ENCODE measurements at places on chromosomes 1 and 21.

DNA sequence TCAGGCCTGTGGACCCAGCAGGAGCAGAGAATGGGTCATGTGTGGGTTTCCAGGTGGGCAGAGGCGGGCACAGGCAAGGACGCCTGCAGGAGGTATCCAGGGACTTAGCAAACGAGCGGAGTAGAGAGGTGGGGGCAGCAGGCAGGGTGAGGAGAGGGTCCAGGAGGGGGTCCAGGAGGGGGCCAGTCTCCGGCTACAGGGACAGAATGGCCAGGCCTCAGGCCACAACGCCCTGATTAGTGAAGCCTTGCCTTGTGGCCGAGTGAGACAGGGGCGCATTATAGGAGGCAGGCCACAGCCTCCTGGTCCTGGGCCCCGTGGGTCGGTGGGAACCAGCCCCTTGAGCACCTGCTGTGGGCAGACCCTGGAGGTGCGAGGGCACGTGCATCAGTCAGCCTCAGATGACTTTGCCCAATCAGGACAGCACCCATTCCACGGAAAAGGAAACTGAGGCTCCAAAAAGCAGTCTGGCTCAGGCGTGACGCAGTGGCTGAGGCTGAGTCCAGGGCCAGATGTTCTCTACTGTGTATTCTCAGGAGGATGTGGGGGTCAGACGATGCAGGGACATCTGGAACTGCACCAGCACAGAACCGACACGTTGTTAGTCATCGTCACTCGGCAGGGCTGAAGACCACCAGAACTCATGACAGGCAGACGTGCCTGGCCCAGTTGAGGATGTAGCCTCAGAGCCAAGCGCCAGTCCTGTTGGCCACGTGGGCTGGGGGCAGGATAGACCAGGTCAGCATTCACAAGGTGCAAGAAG lies 113.7 kb downstream of the CRYAA start:
- no peak for DNase-seq

- no peak for DNase-seq
Observed at GRCh38 chr1:239570878-239571277, 184.5 kb downstream of the CHRM3 start.

DNA sequence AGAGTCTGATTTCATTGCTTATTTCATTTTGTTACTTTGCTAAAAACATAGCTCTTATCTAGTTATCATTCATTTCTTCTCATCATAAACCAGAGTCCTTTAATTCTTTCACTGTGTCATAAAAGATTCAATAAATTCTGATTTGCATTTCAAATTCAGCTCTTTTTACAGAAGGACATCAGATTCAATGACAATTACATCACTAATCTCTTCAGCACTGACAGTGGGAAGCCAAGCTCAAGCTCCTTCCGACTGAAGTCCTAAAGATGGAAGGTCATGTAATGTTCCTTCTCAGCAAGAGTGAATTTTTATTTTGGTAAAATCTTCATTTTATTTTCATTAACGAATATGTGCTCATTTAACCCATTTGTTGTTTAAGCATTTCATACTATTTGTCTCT lies 530.7 kb upstream of the ADGRL2 start:
- DNase-seq = no peak

- no peak for DNase-seq
Observed at GRCh38 chr1:90926971-90927370, 94.9 kb downstream of the ZNF644 start.

DNA sequence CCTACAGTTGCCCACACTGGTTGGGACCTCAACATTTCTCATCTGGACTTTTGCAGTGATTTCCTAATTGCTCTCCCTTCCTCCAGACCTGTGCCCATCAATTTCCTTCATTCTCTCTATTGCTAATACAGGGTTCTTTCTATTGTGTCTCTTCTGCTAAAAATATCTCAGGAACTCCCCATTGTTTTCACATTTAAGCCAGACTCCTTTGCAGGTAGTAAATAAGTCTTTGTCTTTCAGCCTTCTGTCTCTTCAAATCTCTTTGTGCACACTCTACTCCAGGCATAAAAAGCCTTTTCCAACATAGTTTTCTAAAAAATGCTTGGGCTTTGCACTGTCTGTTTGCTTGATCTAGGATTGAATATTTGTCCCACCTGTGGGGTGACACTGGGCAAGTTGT lies 340.6 kb downstream of the PAPPA2 start:
- no peak for DNase-seq

DNA sequence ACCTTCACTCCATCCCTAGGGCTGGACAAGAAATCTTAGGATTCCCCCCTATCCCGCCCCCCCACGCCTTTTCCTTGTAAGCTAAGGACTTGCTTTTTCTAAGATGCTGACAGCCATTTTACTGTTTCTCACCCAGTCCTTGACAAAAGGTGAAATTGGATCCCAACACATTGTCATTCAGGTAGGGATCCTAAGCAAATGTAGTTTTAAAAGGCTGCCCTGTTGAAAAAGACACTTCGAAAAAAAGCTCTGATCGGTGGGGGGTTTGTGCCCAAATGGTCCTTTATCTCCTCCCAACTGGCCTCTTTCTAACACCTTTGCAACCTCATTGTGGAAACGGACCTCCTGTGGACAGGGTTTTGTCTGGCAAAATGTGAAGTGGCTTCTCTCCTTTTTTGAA lies 2.9 kb downstream of the CACHD1 start:
- DNase-seq = no peak

GRCh38 chr1:226695335-226695900 lies 43.7 kb downstream of the ITPKB start:
- DNase-seq = no peak

DNA sequence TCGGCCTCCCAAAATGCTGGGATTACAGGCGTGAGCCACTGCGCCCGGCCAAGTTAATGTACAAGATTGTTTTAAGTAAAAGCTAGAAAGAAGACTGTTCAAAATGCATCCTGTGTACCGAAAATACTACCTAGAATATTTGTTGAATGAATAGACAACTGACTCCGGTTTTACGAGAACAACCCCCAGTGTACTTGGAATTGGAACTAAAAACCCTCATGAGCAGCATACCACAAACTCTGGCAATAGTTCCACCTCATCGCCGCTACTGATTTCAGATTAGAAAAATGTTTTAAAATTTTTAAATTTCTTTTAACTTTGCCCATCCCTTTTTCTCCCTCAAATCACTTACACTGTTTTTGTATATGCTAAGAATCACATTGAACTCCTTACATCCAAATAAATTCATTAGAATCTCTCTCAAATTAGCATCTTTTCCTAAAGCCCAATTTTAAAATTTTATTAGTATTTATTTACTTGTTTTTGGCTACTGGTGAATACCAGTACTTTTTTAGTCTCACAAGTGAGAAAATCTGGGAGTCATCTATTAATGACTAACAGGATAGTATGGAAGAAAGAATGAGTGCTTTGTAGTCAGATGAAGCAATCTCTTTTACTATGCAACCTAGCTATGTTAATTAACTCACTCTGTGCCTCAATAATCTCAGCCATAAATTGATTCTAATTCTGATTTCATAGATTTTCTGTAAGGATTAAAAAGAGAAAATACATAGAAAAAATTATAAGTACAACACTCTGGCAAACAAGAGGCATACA lies 95.1 kb downstream of the GPATCH2 start:
- no peak for DNase-seq

- DNase-seq = no peak
Observed at GRCh38 chr1:111448482-111448917, 556 bp downstream of the WDR77 start.

- no peak for DNase-seq
Observed at GRCh38 chr21:42016364-42016985, 6.3 kb upstream of the ZBTB21 start.

All from NCI-H1092 (cell line).